Activated CD4-positive, alpha-beta T cell treated with anti-CD3 and anti-CD28 coated beads for 36 hours (primary cell): ENCODE measurements at places on chromosomes 7 and 10. TPM values are rescaled to one million over a fixed set of nuclear protein-coding genes. Genes with fewer than 3 reads are reported as not detected.
A peak's percentile ranks its signal among the peaks of the same experiment; 100 is the strongest.

DNA sequence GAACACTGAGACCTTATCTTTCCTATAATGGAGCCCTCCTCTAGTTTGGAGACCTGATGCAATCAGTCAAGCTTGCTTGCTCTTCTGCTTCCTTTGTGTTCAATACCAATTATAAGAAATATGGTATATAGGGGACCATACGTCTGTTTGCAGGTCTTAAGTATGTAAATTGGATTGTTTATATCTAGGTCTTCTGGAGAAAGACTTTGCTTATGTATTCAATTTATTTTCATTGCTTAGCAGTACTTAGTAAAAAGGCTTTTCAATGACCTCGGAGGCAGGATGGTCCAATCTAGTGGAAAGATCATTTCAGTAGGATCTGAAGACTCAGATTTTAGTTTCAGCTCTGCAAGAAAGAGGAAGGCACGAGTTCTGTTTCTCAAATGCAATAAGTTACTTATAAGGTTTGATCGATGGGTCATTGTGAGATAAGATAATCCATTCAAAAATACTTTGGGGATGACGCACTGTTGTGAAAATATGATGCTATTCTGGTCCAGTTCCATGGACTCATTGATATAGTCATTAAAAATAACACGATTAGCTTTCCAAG is 571.6 kb downstream of the SH2D4B start:
- no peaks in the 10 kb centered on the region for H3K27me3 ChIP-seq
- no peaks in the 10 kb centered on the region for H3K36me3 ChIP-seq
- H3K4me3 ChIP-seq = no peak overlapping the region
- no peaks in the 10 kb centered on the region for H3K4me1 ChIP-seq

- no peaks in the 10 kb centered on the region for H3K27me3 ChIP-seq
- peak overlapping the region; percentile 92 for H3K4me3 ChIP-seq
- H3K4me1 ChIP-seq = peaks cover 76% of the 10 kb centered on the region
- H3K36me3 ChIP-seq = peaks cover 60% of the 10 kb centered on the region
- peak overlapping the region; percentile 97 for H3K27ac ChIP-seq
Observed at GRCh38 chr10:71769279-71769823, 4.0 kb downstream of the VSIR start.

The FAM25G gene
- total RNA-seq = not detected

GRCh38 chr7:126362746-126363145 is 890.0 kb downstream of the GRM8 start:
- H3K27ac ChIP-seq = no peak overlapping the region
- H3K4me1 ChIP-seq = no peaks in the 10 kb centered on the region

DNA sequence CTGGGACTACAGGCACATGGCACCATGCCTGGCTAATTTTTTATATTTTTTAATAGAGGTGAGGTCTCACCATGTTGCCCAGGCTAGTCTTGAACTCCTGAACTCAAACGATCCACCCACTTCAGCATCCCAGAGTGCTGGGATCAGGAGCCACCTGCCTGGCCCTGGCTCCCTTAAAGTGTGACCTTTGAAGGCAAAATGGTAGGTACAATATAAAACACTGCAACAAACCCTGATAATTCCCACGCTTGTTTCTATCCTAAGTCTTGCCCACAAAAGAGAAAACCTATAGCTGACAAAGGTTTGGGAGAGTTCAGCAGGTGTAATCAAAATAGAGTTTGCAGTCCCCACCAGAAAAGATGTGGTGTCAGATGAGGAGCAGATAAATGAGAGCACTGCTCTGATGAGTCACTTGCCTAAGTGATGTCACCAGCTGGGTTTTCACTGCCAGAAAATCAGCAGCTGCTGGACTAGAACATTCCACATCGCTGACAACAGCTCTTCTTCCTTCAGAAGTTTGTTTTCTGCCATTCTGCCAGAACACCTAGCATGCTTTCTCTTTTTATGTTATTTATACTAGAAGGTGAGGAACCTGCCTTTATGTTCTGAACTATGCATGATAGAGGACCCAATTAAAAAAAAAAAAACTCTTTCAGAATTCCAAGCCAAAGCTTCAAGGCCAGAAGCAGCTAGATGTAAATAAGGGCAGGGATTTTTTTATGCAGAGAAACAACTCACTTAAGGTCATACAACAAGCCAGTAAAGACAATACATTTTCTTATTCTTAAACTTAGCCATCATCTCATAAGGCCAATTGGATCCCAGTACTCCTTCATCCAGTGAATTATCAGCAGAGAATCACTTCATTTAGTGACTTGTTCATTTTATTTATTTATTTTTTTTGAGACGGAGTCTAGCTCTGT is 18.0 kb downstream of the PURB start:
- H3K27ac ChIP-seq = peak overlapping the region; percentile 38
- H3K36me3 ChIP-seq = no peaks in the 10 kb centered on the region
- H3K27me3 ChIP-seq = no peaks in the 10 kb centered on the region
- H3K4me1 ChIP-seq = peaks cover 8% of the 10 kb centered on the region
- peak; percentile 55 for DNase-seq

GRCh38 chr7:149085866-149086265 is 4.7 kb downstream of the ZNF786 start:
- no peak for DNase-seq
- H3K4me3 ChIP-seq = no peak overlapping the region

GRCh38 chr7:150923196-150923595 is 54.9 kb downstream of the KCNH2 start:
- peaks cover 15% of the 10 kb centered on the region for H3K4me1 ChIP-seq
- H3K27me3 ChIP-seq = peaks cover 8% of the 10 kb centered on the region
- H3K27ac ChIP-seq = no peak overlapping the region
- H3K36me3 ChIP-seq = no peaks in the 10 kb centered on the region

DNA sequence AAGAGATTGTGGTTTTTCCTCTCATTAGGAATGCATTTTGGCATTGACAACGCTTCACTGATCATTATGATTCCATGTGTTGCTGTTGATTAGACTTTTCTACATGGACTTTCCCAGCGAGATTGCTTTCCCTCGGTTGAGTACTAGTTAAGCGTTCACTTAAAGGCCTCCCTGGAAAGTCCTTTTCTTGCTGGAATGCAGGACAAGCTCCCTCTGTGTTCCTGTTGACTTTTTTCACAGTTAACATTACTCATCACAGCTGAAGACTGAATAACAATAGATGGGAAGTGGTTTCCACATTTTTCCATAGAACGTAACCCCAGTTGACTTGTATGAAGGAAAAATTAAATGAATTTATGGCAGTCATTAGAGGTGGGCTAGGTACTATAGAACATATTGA is 2.6 kb upstream of the CAV1 start:
- no peak for DNase-seq
- H3K27ac ChIP-seq = no peak overlapping the region
- no peaks in the 10 kb centered on the region for H3K36me3 ChIP-seq
